ENCODE measurements at places on chromosomes 4 and X.

DNA sequence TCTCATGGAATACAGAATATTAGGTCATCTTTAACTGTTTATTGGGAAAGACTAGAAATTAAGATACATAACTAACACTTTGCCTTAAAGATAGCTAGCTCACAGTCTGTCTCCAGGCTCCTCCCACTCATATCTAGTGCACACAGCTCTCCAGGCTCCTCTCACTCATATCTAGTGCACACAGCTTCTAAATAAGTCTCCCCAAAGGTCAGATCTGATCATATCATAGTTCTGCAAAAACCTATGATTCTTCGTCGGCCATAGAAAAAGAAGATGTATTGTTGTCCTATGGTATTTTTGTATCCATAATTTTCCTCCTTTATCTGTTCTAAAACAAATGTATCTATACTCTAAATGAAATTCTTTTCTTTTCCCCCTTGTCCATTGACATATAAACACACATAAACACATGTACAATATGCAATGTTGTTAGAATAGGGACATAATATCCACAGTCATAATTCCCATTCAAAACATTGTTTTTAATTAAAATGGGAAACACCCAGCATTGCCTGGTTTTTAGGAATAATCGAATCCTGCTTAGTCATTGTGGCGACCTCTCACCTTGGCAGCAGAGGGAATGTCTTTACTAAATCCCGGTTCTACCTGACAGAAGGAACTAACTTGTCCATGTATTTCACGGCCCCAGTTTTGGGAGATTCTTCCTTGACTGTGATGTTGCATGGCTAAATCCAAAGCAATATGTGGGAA is 1282.0 kb downstream of the PCDH7 start:
- DNase-seq, result no peak

DNA sequence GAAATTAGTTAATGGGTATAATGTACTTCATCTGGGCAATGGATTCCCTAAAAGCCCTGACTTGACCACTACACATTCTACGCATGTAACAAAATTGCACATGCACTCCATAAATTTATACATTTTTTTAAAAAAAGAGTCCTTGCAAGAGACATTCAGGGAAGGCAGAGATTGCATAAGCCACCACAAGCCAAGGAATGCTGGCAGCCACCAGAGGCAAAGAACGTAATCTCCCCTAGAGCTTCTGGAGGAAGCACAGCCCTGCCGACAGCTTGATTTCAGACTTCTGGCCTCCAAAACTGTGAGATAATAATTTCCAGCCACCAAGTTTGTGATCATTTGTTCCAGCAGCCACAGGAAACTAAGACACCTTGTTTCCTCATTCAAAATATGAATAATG is 185.6 kb upstream of the GALNT7 start:
- no peak for DNase-seq

DNA sequence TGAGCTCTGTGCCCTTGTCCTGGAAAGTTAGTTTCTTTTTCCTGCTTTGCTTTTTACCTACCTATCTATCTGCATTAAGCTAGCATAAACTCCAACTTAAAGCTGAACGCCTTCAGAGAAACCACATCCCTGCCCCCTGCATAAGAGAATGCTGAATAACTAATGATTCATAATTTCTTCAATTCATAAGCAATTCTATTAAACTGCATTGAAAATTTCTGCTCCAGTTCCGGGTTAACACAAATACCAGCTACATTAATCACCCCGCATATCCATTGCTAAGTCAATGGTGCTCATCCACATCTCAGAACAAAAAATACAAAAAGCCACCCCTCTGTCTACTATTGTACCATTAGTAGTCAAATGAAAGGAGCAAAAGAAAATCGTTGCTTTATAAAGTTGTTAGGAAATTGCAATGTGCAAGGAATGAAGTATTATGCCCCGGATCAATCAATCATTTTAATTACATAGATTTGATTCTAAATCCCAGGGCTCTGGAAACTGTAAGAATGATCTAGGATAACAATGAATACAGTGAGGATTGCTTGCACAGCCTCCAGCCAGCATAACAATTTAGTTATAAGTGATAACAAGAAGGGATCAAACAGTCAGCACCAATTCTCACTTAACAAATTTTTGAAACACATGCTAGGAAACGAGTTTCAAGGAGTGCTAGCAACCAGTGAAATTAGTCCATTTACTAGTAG is 106.8 kb downstream of the ELOVL6 start:
- no peak for DNase-seq

DNA sequence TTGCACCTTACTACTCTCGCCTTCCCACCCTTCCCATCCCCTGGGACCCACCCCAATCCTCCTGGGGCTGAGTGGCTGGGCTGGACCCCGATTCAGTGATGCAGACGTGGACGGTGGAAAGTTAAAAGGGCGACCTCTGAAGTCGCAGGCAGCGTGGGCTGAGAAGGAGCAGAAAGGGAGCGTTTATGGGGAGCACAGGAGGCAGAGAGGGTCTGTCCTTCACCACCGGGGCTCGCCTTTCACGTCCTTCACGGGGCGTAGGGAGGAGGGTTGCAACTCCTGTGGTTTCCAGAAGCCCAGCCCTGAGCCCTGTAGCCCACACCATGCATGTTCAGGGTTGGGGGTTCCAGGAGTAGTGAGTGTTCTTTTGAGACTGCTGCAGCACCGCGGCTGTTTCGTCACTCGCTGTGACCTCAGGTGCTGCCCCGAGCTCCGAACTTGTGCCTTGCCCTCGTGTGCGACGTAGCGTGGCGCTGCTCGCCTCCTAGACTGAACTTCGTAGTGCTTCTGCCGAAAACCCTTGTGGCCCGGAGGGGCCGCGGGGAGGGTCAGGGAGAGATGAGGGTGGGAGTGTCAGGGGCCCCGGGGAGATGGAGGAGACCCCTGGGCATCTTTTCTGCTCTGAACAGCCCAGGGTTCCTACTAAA is 1.6 kb downstream of the NHS start:
- DNase-seq, result no peak

DNA sequence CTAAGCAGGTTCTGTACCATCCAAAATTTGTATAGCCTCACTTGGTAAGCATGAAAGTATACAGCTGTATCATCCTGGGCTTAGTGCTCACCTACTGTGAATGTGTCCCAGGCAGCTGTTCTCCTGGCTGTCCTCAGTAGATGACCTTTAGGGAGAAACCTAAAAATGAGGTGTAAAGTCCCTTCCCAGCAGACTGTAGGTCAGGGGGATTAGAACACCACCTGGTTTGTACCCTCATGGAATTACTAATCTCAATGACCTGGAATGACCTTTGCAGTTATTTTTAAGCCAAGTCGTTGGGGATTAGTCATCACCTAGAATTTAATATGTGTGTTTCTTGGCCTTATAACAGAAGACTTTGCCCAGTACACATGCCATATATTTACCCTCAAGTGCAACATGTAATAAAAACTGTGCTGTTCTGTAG is 39.1 kb upstream of the MBTPS2 start:
- DNase-seq, result no peak

- DNase-seq, result no peak
Measured at GRCh38 chr4:8168832-8169598, 10.4 kb upstream of the ABLIM2 start.

DNA sequence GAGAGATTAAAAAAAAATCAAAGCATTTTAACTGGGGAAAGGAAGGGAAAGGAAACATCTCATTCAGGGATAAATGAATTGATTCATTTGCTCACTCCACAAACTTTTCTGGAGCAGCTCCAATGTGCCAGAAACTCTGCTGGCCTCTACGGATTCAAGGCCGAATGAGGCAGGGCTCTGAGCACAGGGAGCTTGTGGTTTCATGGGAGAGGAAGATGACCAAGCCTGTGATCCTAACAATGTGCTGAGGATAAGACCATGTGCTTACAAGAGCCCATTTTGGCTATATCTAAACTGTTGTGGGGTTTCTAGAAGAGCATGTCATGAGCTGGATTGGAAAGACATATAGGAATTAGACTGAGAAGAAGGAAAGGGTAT is 137.5 kb downstream of the ZNF674 start:
- DNase-seq, result no peak

DNA sequence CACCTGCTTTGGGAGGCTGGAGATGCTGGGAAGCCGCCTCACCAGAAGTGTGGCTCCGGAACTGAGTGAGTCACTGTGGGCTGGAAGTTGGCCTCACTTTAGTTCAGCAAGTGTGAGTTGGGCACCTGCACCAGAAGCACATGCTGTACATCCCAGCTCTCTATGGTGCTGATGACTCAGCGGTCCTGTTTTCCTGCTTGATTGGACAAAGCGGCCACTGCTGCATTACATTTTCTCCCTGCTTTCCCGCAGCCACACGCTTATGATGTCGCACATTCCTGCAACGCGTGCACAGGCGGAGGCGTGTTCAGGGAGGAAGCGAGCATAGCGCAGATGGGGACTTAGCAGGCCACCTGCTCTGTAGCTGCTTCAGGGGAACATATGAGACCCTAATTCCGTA is 26.7 kb upstream of the CLDN34 start:
- no peak for DNase-seq

GRCh38 chrX:141180851-141181250 is 3.9 kb upstream of the LDOC1 start:
- no peak for DNase-seq

- no peak for DNase-seq
Measured at GRCh38 chr4:56755901-56756300, 65.6 kb downstream of the SPINK2 start.

GRCh38 chr4:30924495-30924894 is 204.3 kb downstream of the PCDH7 start:
- no peak for DNase-seq

- no peak for DNase-seq
Measured at GRCh38 chr4:127097061-127097460, 535.7 kb upstream of the INTU start.

- DNase-seq, result no peak
Measured at GRCh38 chrX:69101683-69102251, 63.5 kb downstream of the PJA1 start.

DNA sequence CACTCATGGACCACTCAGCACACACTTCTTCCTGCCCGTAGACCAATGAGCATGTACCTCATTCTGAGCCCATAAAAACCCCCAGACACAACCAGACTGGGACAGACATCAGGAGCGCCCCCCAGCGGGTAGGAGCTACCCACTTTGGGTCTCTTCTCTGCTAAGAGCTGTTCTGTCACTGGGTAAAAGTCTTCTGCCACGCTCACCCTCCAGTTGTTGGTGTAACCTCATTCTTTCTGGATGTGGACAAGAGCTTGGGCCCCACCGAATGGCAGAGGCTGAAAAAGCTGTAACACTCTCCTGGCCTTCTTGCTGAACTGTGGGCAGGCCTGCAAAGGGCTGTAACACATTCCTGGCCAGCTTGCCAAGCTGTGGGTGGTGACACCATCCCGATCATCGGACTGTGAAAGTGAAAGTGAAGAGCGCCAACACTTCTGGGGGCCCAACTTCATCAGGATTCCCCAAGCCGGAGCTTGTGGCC is 137.6 kb downstream of the TECRL start:
- no peak for DNase-seq

GRCh38 chrX:150533863-150534262 is 34.6 kb upstream of the MTM1 start:
- no peak for DNase-seq

DNA sequence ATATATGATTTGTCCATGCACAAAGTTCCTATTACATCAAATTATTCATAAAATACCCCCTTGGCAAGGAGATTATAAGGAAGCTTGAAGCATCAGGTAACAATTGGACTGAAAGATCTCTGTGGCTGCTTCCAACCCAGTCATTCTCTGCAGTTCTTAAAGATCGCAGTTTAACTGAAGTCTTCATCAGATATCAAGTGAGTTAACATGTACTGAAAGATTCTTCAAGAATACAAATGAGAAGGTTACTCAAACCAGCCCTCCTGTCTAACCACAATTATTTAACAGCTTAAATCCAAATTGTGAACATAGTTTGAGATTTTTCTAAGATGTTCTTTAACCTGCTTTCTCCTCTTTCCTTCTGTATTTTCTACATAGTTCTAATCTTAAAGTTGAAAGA is 56.1 kb downstream of the SLC10A7 start:
- no peak for DNase-seq

- no peak for DNase-seq
Measured at GRCh38 chr4:85039526-85039925, 73.0 kb upstream of the WDFY3 start.

DNA sequence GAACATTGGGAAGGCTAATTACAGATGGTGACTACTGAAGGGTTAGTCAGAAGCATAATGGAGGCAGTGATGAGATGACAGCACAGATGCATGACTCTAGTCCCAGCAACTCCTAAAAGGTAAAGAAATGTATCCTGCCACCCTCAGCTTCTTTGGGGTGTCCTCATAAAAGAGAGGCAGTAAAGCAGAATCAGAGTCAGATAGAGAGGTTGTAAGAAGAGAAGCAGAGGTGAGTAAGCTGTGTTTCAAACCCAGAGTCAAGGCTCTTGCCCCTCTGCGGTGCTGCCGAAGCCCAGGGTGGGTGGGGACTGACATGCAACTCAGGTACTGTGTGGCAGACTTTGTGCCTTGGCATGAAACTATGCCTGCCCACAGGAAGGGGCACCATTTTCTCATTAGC is 59.5 kb upstream of the PGM2 start:
- DNase-seq, result no peak

- DNase-seq, result no peak
Measured at GRCh38 chrX:124223524-124223923, 108.9 kb upstream of the TEX13D start.

GRCh38 chr4:143587703-143588102 is 74.2 kb downstream of the SMARCA5 start:
- DNase-seq, result no peak

GRCh38 chr4:94304365-94304971 is 38.2 kb downstream of the HPGDS start:
- DNase-seq, result no peak

GRCh38 chrX:151754641-151755215 is 20.2 kb downstream of the CNGA2 start:
- DNase-seq, result no peak

All from stimulated activated CD8-positive, alpha-beta memory T cell treated with anti-CD3 and anti-CD28 coated beads, Interleukin-4, amount 100 ng/mL, for 1 hour (primary cell).